Smooth muscle cell of the brain vasculature (primary cell): ENCODE measurements at places on chromosomes 1 and 21.

GRCh38 chr1:201625226-201625761 is 86.4 kb downstream of the NAV1 start:
- no peak for DNase-seq

DNA sequence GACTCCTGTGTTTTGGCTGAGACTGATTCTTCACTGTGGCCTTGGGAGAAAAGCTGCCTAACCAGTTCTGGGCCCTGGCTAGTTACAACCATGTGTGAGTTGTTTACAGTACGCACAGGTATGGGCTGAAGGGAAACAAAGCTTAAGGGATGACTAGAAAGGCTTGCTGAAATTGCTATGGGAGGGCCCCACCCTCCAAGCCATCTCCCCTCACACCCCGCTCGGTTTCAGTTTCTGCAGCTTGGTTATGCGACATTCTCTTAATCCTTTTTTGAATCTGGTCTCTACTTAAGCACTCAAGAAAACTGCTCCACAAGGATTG is 43.1 kb downstream of the PBX1 start:
- DNase-seq, result no peak

DNA sequence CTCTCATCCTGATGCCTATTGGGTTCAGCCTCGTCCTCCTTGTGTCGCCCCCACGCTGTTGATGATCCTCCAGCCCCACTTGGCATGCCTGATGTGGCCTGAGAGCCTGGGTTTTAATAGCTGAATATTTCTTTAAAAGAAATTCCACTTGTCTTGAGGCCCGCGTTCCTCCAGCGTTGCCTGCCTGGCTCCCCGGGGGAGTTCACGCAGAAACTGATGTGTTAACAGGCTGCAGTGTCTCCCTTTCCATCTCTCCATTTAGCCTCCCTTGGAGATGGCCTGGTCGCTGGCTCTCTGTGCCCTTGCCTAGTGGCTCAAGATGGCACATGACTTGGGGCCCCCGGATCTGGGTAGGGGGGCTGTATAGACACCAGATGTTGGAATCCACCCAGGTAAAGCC is 9.5 kb downstream of the ACTL8 start:
- DNase-seq, result no peak

DNA sequence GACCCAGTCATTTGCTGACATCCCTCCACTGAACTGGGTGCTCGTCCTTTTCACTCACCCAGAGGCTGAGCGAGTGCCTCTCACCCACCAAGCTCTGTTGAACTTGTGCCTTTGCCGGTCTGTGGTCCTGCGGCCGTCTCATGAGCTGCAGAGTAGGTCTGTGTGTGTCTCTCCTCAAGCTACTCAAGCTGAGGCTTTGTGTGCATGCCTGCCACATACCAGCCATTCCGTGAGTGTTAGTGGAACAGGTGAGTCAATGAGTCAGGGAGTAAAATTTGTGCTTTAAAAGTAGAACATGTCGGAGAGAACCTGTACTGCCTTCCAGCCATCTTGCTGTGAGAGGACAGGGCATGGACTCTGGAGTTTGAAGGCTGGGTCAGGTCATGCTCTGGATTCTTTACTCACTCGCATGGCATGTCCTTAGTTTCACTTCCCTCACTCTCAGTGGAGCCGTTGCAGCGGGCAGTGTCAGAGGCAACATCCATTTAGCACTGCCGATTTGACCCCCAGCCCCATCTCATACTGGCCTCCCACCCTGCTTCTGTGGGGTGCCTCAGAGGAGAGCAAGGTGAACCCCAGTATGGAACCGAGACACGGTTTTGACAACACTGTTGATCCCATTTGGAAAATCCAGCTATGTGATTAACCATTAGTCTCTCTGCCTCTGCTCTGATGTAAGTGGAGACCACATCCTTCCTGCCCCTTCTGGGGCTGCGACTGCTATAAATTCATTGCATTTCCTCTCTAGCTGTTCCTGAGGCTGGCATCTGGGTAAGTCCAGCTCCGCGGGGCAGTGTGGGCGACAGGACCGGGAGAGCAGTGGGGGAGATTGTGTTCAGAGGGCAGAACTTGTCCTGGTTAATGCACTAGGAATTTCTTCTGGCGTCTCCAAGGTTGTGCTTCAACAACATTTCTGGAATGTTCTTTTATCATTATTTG is at the start of gene NLRP3:
TSS of gene NLRP3 (plus strand) at position 751 of the 939 bp plus-strand sequence. CDS start 2,628 bp downstream, outside the sequence.
- DNase-seq, result no peak

GRCh38 chr1:202501281-202501680 is 152.8 kb downstream of the PPP1R12B start:
- DNase-seq, result no peak

DNA sequence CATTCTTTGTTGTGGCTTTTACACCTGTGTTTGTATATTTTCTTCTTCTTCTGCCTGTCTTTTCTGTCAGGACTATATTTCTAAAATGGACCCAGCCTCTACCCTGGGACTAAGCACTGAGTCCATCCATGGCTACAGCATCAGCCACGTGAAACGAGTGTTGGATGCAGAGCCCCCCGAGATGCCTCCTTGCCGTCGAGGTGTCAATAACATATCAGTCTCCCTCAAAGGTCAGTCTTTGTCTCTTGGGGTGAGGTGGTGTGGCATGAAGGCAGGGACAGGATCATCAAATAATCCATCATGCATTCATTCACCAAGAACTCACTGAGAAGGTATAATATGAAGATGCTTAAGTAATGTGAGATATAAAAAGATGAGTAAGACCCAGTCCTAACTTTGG is 19.1 kb upstream of the IPO9 start:
- no peak for DNase-seq

DNA sequence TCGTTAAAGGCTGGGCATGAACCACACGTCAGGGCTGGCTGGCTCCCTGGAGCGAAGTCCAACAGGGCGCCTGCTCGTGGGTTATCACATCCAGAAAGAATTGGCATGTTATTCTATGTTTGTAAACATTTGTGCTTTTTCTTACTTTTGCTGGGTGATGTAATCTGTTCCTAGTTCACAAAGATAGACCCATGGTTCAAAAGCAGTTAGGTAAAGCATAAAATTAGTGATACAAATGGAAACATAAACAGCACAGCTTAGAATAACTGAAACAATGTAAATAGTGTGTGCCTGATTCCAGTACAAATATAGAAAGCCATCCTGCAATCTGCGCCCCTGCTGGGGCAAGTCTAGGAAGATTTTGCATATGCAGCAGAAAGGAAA is 184.0 kb upstream of the C1orf174 start:
- no peak for DNase-seq

DNA sequence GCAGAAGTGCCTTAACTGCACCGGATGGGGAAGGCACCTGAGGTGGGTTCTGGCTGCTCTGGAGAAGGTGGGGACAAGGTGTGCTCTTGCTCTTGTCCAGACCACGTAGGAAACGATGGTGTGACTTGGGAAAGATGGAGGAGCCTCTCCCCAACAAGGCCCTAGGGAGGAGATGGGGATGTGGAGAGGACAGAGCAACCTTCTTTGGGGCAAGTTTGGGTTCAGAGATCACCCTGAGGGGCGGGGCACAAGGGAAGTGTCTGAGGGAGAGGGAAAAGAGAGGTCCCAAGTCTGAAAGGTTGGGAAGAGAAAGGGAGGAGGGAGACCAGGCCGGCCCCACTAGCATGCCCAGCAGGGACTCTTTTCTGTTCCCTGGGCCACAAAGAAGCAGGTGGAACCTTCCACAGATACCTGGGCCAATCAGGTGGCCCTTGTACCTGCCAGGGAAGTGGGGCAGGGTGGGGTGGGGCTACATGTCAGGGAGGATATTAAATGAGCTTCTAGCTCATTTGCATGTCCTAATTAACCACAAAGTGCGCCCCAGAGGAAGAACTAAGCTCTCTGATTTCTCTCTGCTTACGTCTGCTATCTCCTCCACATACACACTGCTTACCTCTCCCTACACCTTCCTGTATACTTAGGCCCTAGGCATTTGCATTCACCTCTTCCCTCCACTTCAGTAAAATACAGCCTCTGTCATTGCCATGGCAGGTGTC is 15.9 kb downstream of the INKA2 start:
- no peak for DNase-seq

GRCh38 chr1:42932442-42932941 is 26.2 kb downstream of the SLC2A1 start:
- no peak for DNase-seq

- no peak for DNase-seq
Measured at GRCh38 chr1:42211224-42211623, 46.7 kb upstream of the GUCA2A start.

DNA sequence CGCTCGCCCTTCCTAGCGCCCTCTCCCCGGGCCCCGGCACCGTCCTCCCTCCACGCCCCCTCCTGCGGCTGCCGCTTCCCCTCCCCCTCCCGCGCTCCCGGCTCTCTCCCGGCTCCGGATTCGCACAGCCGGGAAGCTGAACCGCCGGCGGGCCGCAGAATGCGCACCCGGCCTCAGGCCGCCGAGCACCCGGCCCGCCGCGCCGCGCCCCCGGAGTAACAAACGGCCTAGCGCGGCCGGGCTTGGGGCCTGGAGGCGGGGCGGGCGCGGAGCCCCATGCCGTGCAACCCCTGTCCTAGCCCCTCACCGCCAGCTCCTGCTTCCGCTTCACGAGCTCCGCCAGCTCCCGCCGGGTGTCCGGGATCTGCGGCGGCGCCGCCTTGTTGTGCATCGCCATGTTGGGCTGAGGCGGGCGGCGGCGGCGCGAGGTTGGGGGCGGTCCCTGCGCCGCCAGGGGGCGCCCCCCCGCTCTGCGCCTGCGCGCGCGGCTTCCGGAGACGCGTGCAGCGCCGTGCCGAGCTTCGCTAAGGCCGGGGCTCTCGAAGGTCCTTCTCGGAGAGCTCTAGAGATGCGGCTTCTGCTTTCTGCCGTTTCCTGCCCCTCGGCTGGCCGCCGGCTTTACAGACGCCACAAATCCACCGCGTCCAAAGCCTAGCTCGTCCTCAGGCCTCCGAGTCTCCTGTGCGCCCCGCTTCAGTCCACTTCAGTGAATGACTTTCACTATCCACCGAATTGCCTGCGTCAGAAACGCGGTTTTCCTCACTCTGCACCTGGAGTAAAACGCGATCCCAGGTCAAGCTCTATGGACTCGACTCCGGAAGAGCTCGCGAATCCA is at the start of gene MEAF6:
TSS of gene MEAF6 (minus strand) at position 417 of the 835 bp plus-strand sequence. CDS start at position 397, 20 bp downstream.
- peak; percentile 52 for DNase-seq

GRCh38 chr1:11493972-11494655 is 15.2 kb downstream of the DISP3 start:
- DNase-seq, result no peak

DNA sequence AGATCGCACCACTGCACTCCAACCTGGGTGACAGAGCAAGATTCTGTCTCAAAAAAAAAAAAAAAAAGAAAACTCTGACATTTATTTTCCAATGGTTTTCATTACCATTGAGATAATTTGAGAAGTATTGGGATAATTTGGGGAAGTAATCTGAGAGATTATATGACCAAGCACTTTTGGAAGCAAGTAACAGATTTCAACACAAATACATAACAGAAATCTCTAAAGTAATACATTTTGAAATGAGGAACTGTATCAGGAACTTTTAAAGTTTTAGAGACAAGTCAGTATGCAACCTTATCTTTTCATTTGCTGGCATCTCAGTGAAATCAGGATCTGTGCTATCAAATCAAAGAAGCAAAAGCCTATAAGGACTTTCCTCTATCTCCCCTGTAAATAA is 25.4 kb upstream of the SLC16A1 start:
- no peak for DNase-seq

DNA sequence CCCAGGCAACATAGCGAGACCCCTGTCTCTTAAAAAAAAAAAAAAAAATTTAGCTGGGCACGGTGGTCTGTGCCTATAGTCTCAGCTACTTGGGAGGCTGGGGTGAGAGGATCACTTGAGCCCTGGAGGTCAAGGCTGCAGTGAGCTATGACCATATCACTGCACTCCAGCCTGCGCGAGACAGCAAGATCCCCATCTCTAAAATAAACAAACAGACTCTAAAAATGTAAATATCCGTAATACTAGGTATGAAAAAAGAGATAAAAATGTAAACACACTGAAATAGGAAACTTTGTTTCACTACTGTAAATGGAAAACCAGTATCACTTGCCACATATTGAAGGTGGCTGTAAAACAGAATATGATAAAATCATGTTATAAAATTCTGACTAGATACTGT is 17.2 kb downstream of the ADAR start:
- no peak for DNase-seq

DNA sequence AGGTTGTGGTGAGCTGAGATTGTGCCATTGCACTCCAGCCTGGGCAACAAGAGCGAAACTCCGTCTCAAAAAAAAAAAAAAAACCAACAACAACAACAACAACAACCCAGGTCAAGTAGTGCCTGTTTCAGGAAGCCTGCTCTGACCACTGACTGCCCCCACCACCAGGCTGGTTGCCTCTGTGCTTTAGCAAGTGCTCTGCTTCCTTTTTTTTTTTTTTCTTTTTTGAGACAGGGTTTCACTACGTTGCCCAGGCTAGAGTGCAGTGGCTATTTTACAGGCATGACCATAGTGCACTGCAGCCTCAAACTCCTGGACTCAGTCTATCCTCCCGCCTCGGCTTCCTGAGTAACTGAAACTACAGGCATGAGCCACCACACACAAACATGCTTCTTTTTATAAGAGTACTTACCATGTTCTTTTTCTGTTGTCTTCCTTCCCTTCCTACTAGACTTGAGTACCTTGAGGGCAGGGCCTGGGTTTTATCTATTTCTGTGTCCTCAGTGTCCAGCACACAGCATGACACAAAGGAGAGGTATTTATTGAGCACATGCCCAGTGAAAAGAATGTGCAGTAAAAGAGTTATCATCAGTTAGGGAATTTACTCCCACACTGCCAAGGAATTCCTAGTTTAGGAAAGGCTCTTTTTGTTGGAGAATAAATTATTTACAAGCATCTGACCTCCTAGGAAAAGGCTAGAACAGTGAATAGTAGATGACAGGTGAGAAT is 9.9 kb upstream of the COA7 start:
- no peak for DNase-seq

GRCh38 chr1:91021686-91022517 is at the start of gene ZNF644:
Gene ZNF644, minus strand, starts transcription at chr1:91022035. Its CDS starts 39,682 bp downstream, at chr1:90982353.
- peak; percentile 46 for DNase-seq

DNA sequence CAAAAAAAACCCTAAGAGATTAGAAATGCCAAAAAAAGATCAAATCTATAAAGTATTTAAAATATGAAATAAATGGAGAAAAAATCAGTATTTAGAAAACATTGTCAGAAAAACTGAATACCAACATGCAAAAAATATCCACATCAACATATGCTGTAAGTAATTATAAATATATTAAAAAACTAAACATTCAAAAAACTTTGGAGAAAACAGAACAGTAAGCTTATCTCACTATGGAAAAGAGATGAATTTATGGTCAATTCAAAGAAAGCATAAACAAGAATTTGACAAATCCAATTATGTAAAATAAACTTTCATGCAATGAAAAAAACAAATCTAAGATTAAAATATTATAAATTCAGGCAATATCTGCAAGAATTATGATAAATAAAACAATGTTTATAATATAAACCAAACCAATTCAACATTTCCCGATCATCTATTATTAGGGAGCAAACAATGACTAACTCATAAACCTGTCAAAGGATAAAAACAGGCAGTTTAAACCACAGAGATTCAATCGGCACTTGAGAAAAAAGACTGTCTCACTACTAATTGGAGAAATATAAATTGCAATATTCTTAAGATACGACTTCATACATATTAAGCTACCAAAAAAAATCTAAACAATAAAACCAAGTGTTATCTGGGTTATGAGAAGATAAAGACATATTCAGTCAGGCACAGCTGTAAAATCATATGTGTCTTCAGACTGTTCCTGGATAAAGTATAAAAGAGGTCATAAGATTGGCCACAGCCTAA is 21.8 kb downstream of the EYA3 start:
- no peak for DNase-seq

GRCh38 chr1:239909898-239910297 is 181.8 kb upstream of the FMN2 start:
- DNase-seq, result peak; percentile 33

- DNase-seq, result no peak
Measured at GRCh38 chr1:60547821-60548220, 474.3 kb upstream of the C1orf87 start.

GRCh38 chr1:6126521-6127067 is 53.5 kb downstream of the CHD5 start:
- no peak for DNase-seq

- DNase-seq, result no peak
Measured at GRCh38 chr1:29623501-29623900, 387.2 kb downstream of the PTPRU start.
